ENCODE measurements at places on chromosomes 16 and 17. TPM values are rescaled to one million over a fixed set of nuclear protein-coding genes. Genes with fewer than 3 reads are reported as not detected.

DNA sequence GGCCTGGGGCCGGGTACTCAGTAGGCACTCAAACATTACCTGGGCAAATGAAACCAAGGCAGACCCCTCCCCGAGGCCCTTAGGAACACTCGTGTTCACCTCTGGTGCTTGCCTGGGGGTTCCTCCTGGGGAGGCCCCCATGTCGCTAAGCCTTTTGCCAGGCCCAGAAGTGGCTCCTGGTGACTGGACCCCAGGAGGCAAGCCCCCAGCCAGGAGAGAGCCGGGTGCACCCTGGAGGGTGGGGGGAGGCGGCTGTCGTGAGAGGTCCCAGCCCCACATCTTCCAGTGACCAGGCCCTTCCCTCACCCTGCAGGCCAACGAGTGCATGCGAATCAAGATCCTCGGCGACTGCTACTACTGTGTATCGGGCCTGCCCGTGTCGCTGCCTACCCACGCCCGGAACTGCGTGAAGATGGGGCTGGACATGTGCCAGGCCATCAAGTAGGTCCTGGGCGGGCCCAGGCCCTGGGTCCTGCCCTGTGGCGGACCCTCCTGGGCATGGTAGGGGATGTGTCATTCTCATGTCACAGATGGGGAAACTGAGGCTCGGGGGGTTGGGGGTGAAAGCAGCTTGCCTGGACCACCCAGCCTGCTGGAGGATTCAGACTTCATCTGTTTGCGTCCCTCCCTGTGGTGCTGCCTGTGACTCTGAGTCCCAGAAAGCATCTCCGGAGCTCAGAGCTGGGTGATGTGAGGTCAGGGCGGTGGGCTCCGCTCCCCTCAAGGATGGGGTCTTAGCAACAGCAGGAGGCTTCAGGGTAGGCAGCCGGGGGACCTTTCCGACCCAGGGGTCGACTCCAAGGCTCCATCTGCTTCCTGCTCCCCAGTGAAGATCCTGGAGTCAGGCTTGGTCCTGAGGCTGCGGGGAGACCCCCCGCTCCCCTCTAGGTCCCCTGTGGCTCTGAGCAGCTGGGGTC, 32.5 kb downstream of the ADCY7 start:
- H3K36me3 ChIP-seq, result no peaks in the 10 kb centered on the region
- peak; percentile 2 for DNase-seq
- H3K4me1 ChIP-seq, result peaks cover 14% of the 10 kb centered on the region
- no peak overlapping the region for H3K27ac ChIP-seq

- no peak for DNase-seq
- H3K36me3 ChIP-seq, result peaks cover 20% of the 10 kb centered on the region
- no peaks in the 10 kb centered on the region for H3K27me3 ChIP-seq
- H3K4me3 ChIP-seq, result no peak overlapping the region
- no peak overlapping the region for H3K27ac ChIP-seq
- H3K4me1 ChIP-seq, result peaks cover 84% of the 10 kb centered on the region
Observed at GRCh38 chr17:77435272-77436057, 294.7 kb downstream of the SEC14L1 start.

GRCh38 chr17:376936-377863, 24.6 kb upstream of the RPH3AL start:
- H3K27ac ChIP-seq, result no peak overlapping the region
- peak; percentile 48 for DNase-seq
- no peaks in the 10 kb centered on the region for H3K36me3 ChIP-seq
- no peaks in the 10 kb centered on the region for H3K4me1 ChIP-seq
- no peaks in the 10 kb centered on the region for H3K27me3 ChIP-seq
- no peak overlapping the region for H3K4me3 ChIP-seq

DNA sequence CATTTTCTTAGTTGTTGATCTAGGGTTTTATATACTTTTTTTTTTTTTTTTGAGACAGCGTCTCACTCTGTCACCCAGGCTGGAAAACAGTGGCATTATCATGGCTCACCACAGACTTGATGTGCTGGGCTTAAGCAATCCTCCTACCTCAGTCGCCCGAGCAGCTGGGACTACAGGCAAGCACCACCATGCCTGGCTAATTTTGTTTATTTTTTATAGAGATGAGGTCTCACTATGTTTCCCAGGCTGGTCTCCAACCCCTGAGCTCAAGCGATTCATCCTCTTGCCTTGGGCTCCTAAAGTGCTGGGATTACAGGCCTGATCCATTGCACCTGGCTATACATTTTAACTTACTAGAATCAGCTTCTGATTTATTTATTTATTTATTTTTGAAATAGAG, 34.2 kb upstream of the ATP2A3 start:
- H3K4me1 ChIP-seq, result peaks cover 14% of the 10 kb centered on the region
- H3K4me3 ChIP-seq, result no peak overlapping the region
- no peaks in the 10 kb centered on the region for H3K27me3 ChIP-seq
- H3K36me3 ChIP-seq, result no peaks in the 10 kb centered on the region
- H3K27ac ChIP-seq, result no peak overlapping the region
- no peak for DNase-seq

NPIPA7 gene
- total RNA-seq, result 2.3 TPM

KRT39 gene
- total RNA-seq, result not detected

CCL16 gene
- 0.72 TPM for total RNA-seq

Measured in stomach (tissue), 19 donors.